ENCODE measurements at places on chromosomes 4 and X.

GRCh38 chr4:142705820-142706219, 140.3 kb downstream of the INPP4B start:
- DNase-seq = peak; percentile 9

DNA sequence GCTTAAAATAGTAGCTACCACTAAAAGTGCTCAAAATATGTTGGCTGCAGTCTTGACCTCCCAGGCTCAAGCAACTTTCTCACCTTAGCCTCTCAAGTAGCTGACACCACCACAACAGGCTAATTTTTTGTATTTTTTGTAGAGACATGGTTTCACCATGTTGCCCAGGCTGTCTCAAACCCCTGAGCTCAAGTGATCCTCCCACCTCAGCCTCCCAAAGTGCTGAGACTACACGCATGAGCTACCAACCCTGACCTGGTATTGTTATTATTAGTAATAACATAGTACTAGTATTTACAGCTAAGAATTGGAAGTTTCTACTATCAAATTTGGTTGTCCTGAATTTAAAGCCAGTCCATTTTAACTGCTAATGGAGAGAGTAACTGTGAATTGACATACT, 18.0 kb downstream of the STAP1 start:
- DNase-seq = no peak

DNA sequence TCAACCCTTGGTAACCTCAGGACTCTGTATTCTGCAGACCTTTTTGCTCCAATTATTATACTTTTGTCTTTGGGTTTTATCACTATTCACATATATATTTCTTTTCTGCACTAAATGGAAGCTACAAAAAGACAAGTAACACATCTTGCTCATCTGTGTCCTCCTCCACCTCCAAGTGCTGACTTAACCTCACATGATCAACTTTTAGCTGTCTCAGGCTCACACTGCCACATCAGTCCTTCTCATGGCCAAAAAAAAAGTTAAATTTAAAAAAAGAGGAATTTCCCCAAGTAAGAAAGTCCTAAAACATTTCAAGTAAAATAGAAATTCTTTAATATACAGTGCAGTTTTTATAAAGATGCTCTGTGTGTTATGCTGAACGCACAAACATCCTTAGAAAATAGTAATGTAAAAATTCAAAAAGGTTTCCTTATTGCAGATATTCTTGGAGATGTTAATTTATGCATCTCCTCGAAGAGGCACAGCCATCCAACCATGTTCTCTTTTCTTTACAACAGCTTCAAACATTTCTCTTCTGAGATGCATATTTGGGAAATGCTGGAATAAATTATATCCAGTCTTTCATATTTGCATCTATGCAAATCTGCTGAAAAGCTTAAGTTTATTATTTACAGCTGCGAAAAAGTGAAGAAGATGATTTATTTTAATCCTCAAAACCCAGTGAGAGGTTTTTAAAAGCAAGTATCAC, 37.6 kb downstream of the ARAP2 start:
- DNase-seq = no peak

DNA sequence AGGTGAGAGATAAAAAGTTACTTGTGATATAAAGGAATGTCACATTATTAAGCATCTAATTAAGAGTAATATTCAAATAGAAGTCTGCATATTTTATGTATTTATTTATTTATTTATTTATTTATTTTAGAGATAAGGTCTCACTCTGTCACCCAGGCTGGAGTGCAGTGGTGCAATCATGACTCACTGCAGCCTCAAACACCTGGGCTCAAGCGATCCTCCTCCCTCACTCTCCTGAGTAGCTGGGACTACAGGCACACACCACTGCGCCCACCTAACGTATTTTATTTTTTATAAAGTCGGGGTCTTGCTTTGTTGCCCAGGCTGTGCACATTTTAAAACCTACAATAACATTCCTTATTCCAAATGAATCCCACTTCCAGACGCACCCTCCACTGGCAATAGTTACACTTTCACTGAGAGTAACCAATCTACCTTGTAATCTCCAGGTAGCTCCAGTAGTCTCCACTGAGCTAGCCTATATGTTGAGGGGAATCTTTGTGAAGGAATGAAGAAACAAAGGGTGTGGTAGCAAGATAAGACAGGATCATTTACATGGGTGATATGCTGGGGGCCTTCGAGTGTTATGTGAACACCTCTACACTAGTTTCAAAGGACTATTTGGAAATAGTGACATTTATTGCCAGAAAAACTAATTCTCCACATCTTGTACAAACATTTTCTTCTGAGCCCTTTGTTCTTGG, 11.9 kb downstream of the SH3D19 start:
- DNase-seq = no peak

- DNase-seq = no peak
Measured at GRCh38 chr4:3390288-3390811, 51.4 kb upstream of the HGFAC start.

- no peak for DNase-seq
Measured at GRCh38 chr4:126445596-126445995, 1130.8 kb downstream of the FAT4 start.

GRCh38 chr4:143438710-143439109, 74.8 kb upstream of the SMARCA5 start:
- DNase-seq = no peak

DNA sequence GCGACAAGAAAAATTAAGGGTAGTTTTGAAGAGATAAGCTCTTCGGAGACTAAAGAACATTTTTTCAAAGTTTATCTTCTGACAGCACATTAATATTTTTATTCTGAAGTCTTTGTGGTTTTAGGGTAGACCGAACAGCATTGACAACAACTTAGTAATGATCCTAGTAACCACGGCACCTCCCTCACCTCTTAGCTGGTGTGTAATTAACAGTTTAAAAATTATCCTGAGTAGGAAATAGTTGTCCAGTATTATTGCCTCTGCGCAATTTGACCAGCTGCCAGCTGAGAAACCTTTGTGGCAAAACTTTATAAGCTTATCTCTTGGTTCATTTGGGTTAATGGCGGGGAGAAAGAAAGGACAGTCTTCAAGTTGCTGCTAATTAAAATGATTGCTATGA, 213.6 kb downstream of the CBLL2 start:
- DNase-seq = no peak

- DNase-seq = no peak
Measured at GRCh38 chrX:126395909-126396308, 156.7 kb downstream of the DCAF12L1 start.

- peak; percentile 42 for DNase-seq
Measured at GRCh38 chr4:46329118-46329976, 60.6 kb downstream of the GABRA2 start.

DNA sequence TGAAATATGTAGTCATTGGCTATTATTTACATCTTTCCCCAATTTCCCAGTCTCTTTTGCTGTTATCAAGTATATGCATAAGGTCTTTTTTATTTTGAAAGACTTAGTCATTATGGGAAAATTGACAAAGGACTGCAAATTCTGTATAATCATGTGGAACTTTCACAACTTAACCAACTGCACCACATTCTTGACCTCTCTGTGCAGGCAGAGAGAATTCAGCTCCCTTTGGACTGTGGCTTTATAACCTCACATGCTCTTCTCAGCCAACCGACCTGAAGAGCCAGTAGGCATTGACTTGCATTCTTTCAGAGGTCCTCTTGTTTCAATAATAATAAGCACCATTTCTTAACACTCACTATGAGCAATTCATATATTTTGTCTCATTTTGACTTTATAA, 66.9 kb downstream of the ANXA3 start:
- no peak for DNase-seq

- no peak for DNase-seq
Measured at GRCh38 chrX:133402042-133402453, 13.2 kb downstream of the GPC4 start.

Data from BE2C (cell line).